DMS153 (cell line): ENCODE measurements at places on chromosomes 4 and X.

DNA sequence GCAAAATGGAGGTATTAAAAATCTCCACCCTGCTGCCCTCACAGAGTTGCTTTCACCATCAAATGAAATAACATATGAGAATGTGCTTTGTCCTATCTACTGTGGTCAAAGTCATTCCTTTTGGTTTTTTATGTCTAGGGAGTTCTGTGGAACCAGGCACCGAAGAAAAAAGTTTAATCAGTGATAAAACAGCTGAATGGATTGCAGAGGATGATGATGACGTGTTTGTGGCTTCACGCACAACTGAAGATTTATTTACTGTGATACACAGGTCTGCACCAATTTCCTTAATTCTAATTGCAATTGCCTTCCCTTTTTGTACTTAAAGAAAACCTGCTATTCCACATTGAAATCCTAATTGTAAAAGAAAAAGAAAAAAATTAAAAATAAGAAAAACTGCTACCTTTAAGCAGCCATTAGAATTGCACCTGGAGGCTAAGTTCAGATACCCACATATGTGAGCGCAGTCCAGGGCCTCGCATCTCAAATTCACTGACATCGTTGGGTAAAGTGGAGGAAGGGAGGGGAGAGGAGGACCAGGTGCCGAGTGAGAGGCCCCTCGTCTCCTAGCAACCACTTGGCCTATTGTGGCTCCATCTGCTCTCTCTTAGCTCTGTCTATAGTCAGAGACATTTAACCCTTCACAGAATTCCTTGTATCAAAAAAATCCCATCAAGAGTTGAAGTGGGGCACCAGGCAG, 10.5 kb upstream of the RTL5 start:
- DNase-seq, result peak; percentile 86

DNA sequence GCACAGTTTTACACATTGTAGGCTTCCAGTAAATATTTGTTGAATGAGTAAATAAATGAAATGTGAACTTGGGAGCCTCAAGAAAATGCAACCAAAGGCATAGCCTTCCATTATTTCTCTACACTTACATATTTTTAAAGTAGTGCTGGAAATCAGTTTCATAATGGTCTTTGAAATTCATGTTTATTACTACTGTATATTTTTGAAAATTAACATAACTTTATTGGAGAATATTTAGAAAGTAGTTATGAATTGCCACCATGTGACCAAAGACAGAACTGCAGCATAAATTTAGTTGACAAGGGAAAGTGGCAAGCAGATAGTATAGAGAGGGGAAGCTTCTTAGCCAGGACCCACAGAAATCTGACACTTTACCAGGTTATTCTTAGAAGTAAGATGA, 6.4 kb downstream of the TCEAL8 start:
- DNase-seq, result no peak

DNA sequence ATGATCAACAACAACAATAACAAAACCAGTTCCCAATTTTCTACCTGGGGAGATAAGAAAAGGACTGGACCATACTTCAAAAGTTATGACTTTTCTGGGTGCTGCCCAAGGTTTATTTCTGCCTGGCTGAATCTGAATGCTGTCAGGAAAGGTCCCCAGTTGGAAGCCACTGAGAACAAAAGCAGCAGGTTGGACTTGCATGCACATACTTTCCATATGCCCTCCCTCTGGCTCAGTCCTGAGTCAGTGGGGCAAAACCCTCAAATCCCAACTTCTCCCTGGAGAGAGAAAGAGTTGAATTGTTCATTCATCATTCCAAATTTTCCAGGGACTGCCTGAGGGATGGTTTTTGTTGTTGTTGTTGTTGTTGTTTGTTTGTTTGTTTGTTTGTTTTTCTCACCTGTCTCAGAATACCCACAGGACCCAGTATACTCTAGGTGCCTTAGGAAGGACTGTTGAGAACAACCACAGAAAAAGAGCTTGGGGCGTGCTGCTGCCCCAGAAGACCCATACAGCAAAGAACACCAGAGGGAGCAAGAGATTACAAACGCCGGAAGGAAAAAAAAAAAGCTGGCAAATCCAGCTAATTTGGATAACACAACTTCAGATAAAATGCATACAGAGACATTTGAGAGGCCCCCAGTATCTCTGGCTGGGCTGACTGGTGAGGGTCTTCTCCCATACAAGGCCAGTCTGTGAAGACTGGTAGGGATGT, 138.9 kb upstream of the INPP4B start:
- DNase-seq, result no peak

DNA sequence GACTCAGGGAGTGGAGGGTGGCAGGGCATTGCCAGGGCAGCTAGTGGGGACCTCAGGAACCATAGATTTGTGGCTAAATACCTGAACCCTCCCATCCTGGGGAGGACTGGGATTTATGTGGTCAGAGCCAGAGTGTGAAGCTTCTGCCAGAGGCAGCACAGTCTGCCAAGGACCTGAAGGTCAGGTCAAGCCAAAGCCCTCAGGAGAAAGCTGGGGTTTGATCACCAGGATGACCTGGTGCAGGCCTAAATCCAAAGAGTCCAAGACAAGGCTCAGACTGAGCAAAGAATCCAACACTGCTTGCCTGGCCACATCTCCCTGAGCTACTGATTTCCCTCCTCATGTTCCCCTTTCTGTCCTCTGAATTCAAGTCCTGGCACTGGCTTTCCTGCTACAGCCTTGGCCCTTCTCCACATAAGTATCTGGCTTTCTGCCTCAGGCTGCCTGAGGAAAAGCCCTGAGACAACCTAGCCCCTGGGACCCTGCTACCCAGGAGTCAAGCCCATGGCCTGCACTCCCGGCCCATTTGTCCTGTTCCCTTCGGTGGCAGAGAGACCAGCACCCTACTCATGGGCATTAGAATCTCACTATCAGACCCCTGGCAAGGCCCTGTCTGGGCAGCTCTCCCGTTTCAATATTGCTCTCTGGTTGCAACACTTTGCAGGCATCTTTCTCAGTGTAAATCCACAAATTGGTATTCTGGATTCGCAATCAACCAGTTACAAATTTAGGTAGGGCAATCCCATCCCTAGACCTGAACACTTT, 39.3 kb upstream of the SLC25A43 start:
- no peak for DNase-seq

DNA sequence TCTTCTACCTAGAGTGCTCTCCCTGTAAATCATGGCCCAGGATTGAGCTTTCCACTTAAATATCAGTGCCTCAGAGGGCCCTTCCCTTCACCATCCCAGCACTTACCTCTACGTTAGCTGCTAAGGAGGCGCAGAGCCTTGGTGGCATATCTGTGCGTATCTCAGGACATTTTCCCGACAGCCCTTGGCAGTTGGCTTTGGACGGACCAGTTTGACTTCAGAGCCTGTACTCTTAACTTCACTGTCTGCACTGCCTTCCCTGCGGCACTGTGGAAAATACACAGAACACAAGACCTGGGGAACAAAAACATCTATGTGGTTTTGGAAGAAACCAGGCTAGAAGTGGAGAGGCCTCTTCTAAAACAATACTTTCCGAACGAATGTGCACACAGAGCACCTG, 2.4 kb downstream of the TADA2B start:
- no peak for DNase-seq

GRCh38 chr4:76061982-76062381, 12.5 kb upstream of the ART3 start:
- DNase-seq, result no peak
